ENCODE measurements at places on chromosomes 11 and 22.

GRCh38 chr11:620935-621814 lies 3.6 kb downstream of the CDHR5 start:
- no peak for DNase-seq

- DNase-seq = no peak
These were observed 159 bp downstream of the FZD4 start for GRCh38 chr11:86955111-86955360.

GRCh38 chr11:108601150-108601549 lies 7.6 kb upstream of the EXPH5 start:
- no peak for DNase-seq

GRCh38 chr11:68010090-68011041 lies at the start of gene ALDH3B1:
TSS of gene ALDH3B1 (plus strand) at chr11:68010327. CDS start at chr11:68015298, 4,971 bp downstream.
- no peak for DNase-seq

DNA sequence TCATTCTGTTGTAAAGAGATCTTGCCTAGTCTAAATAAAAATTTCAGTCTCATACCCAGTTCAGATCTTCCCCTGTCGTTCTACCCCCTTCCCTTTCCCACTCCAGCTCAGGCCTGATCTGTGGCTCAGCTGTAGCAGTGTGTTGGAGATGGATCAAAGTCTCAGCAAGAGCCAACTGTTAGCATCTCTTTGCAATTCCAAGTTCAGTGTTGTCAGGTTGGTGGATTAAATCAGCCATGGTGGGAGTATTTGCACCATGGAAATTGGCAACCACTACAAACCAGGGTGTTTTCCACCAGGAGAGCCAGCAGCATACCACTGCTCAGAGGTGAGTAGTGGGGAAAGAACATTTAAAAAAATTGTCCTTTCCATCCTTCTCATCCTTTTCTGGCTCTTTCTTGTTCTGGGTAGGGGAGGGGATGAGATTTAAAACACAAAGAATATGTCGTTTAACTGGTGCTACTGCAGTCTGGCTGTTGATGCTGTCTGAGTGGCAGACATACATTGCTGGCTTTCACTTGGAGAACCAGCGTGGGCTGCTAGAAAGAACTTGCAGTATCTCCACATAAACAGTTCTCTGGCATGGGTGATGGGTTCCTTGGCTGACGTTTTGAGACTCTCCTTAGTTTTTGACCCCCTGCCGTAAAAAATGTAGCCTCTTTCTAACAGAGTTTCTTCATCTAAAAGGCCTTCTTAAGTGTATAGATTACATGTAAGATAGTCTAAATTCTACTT lies 514.1 kb downstream of the RAB38 start:
- no peak for DNase-seq

DNA sequence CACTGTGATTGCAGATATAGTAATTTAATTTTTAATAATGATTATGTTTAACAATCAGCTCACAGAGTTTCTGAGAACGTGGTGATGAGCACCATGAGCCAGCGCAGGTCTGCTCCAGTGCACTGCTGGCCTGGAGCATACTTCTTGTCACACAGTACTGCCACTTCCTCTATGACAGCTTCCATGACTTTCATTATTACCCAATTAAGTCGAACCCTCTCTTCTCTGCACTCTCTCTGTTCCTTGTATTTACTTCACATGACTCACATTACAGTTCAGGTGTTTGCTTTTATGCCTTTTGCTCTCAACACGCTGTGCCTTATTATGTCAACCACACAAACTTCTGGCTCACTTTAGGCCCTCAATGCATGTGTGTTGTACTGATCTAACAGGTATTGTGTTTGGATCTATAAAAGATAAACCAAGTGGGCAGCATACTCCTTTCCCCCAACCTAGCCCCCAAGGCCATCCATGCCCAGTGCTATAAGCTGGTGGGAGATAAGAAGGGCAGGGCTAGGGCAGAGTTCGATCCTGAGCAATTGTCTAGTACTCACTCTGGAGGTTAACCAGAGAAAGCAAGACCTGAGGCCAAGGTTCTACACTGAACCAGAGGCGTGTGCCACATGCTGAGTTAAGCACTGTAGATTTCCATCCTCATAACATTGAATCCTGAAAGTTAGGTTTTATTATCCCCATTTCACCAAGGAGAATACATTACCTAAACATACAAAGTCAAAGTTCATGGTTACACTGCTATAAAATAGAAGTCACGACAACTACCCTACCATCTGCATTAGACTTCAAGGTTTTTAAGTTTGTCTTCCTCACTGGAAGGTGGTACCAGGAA lies 356.5 kb downstream of the INSC start:
- DNase-seq = no peak

GRCh38 chr11:102007567-102008437 lies 39.4 kb upstream of the CFAP300 start:
- peak; percentile 40 for DNase-seq

DNA sequence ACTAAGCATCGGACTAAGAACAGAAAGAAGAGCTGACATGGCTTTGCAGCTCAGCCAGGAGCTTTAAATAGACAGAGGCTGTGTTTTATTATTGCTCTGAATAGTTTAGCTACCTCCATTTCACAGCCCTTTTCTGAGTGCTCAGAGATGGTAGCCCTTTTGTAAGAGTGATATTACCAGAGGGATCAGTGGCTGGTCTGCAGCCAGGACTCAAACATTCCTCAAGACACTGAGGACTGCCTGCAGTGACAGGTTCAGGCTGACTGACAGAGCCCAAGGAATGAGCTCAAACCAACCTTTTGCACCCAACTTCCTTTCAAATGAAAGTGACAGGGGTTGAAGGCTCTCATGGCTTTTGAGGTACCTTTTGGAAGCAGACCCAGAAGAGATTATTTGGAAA lies 189.0 kb downstream of the DDX10 start:
- no peak for DNase-seq

- DNase-seq = no peak
These were observed 11.2 kb downstream of the UBASH3B start for GRCh38 chr11:122666743-122667142.

- no peak for DNase-seq
These were observed 9.4 kb upstream of the PLAAT3 start for GRCh38 chr11:63623513-63624140.

GRCh38 chr11:75855206-75855605 lies 40.2 kb downstream of the UVRAG start:
- DNase-seq = peak; percentile 61

- DNase-seq = no peak
These were observed 756 bp downstream of the CLNS1A start for GRCh38 chr11:77636731-77637344.

DNA sequence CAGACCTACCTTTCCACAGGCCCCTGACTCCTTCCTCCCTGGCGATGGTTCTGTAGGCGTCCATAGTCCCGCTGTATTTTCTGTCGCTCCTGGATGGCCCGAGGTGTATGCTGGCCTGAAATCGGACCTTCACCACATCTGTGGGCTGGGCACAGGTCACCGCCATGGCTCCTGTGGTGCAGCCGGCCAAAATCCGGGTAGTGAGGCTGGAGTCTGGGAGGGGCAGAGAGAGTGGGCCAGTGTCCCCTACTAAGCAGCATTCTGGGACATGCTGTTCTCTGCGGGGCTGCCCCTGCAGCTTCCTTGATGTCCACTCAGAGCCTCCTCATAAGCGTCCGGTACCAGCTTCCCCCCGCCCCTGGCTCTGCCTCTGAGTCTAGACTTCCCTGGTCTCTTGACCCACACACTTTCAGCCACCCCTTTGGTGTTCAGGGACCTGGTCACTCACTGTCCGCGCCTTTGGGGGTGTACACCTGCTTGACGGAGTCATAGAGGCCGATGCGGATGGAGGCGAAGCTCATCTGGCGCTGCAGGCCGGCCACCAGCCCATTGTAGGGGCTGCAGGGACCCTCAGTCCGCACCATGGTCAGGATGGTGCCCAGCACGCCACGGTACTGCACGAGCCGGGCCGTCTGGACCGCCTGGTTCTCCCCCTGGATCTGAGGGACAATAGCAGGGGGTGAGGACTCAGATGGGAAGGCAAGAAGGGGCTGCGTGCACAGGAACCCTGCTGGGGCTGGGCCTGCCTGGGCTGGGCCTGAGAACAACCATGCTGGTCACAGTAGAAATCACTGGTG lies 3.0 kb downstream of the UCP3 start:
- DNase-seq = no peak

DNA sequence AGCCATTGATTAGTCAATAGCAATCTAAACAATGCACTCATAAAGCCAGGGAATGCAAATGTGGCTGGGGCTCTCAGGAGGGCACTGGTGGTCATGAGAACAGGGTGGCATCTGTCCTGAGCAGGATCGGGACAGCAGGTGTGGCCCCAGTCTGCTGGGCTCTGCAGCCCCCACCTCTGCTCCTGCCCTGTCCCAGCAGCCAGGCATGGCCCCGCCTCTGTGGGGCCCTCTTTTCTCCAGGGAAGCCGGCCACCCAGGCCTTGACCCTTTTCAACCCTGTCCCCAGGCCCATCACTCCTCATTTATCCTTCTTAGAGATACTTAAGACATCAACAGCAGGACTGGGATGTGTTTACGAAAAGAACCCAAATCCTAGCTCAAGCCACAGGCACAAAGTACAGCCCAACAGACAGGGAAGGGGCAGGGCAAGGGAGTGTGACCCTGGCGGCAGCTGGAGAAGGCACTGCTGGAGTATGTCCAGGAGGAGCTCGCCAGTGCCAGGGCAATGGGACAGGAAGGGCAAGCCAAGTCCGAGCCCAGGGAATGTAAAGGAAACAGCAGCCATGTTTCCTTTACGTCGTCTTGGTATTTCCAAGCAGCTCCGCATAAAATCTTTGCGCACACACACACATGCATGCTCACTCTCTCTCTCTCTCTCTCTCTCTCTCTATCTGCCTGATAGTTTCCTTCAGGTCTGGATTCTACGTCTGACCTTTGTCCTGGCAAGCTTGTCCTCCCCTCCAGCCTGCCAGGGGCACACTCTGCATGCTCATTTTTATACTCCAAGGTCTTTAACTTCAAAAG lies 59.9 kb downstream of the DGCR2 start:
- DNase-seq = no peak

DNA sequence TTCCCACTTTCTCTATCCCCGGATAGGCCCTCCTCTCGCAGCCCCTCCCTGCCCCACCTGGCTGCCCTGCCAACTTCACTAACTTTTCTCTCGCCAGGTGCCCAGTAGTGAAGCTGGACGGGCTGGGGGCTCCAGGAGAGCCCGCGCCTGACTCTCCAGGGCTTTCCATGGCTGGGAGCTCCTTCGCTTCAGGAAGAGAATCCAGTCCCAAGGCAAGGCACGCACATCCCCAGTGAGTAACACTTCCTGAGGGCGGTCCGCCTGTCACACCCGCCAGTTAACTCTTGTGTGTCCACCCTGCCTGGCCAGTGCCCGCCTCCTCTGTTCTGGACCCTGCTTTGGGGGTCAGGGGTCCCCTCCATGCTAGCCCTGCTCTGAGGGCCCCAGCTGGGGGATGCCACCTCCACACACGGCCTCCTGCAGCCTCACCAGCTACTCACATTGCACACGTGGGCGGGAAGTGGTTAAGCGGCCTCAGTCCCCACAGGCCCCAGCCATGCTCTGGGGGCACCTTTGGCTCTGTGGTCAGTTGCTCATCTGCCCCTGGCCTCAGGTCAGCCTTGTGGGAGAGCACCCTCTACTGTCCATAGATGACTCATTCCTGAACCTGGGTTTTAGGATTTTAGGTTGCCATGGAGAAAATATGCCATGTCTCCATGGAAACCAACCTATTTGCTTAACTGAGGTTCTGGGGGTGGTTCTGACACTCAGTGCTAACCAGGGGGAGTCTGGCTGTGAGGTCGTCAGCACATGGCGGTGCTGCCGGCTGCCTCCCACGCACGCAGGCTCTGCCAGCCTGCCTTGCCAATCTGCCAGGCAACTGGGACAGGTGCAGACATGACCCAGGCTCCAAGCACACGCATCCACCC lies at the start of gene RIN1:
Gene RIN1, minus strand, starts transcription at position 201 of the 869 bp plus-strand sequence. Its CDS starts 32 bp downstream, at position 169.
- peak; percentile 66 for DNase-seq

- no peak for DNase-seq
These were observed 68.6 kb downstream of the KCNQ1 start for GRCh38 chr11:2513441-2513840.

GRCh38 chr11:131064373-131064991 lies 148.2 kb upstream of the SNX19 start:
- no peak for DNase-seq

GRCh38 chr11:76625472-76626186 lies 44.9 kb downstream of the LRRC32 start:
- DNase-seq = no peak

DNA sequence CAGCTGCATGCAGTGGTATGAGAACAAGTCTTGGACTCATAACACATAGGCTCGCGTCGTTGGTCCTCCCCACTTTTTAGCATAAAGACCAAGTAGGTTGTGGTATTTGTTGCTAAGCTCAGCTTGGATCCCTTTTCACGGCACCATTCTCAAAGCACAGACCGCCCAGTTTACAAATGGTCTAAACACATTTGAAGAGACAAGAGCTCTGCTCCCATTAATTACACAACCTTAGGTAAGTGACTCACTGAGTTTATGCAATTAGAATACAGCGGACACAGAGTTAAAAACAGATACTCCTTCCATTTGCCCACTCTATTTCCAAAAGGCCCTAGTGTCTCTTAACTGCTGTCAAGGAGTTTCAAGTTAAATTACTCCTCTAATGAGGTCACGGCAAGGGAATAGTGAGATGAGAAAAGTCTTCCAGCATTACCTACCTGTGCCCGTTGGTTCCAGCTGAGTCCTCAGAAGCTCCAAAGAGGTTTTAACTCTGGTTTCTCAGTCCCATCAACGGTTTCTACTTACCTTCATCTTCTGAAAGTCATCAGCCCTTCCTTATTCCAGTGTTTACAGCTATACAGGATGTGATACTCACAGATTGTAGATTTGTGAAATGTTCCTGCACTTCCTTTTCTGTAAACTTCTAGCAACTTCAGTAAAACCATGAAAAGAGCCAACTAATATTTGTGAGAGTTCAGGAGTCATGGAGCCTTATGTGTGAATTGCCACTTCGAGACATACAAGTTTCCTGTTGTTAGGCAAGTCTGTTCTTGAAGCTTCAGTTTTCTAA lies at the start of gene MS4A6A:
Gene MS4A6A, minus strand, starts transcription at position 543 of the 790 bp plus-strand sequence. CDS start 1,356 bp downstream, outside the sequence.
- DNase-seq = no peak

DNA sequence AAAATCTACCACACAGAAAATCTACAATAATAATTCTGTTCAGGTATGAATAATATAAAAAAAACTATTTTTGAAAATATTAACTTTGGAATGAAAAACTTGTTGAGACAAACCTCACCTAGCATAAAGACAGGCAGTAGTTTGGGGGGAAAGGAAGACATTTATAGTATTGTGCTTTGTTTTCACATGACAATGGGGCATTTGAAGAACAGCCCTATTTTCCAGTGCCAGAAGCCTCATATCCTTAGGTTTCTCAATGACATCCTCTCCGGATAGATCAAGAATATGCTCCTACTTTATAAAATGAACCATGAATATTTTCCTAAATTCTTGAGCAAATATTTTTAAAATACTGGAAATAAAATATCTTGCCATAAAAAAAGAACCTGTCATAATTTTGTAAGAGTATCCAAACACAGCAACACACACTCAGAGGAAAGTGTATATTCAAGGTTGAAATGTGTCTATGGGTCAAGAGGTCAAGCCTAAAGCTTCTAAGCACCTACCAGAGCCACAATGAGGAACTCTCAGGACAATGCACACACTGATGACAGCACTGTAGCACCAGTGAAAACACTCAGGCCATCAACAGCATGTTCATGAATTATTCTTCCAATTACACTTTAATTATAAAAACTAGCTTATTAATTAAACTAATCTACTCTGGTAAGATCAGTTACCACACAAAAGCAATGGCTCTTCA lies 68.7 kb downstream of the MRTFA start:
- DNase-seq = no peak

GRCh38 chr11:61826930-61827570 lies 1.1 kb upstream of the FADS2 start:
- no peak for DNase-seq

- DNase-seq = no peak
These were observed 71.4 kb upstream of the B3GNT6 start for GRCh38 chr11:76962583-76963416.

Measured in epithelial cell of proximal tubule (primary cell).